NB4 (cell line): ENCODE measurements at places on chromosomes 4 and X.

DNA sequence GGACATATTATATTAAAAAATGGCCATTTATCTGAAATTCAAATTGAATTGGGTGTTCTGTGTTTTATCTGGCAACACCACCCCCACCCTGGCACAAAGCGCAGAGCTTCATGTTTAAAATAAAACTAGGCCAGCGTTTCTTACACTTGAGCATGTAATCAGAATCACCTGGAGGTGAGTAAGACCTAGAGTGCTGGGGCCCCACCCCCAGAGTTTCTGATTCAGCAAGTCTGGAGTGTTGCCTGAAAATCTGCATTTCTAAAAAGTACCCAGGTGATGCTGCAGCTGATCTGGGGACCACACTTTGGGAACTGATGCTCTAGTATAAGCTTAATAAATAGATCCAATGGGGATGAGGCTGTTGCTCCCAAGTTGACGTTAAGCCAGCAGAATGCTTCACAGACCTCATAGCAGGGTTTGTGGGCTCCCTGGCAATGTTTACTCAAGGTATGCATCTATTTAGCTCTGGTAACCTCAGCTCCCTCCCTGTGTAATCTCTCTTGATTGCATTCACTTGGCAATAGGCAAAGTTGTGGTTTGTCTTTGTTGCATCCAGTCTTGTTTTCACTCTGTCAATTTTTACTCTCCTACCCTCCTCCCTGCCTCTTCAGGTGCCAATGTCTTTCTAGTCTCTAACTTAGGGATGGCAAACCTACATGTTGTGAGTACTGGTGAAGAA, 99.8 kb upstream of the TEX13D start:
- DNase-seq, result no peak

- DNase-seq, result no peak
These were observed 21.3 kb downstream of the DMD start for GRCh38 chrX:33190016-33190415.

GRCh38 chr4:150859453-150859852, 155.6 kb downstream of the LRBA start:
- no peak for DNase-seq

DNA sequence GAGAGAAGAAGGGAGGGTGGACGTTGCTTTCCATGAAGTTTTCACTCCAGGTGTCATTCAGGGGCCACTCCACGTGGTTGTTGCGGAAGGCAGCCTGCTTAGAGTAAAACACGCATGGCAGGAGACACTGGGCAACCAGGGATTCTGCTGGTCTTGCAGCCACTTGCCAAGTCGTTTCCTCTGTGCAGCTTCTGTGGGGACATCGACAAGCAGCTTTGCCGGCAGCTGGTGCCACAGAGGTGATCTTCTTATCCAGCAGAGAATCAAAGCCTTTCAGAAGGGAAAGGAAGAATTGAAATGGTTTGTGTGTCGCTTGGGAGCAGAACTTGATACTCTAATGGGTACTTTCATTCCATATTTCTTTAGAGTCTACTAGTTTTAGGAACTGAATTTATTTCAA, 867.1 kb upstream of the TENM3 start:
- no peak for DNase-seq

DNA sequence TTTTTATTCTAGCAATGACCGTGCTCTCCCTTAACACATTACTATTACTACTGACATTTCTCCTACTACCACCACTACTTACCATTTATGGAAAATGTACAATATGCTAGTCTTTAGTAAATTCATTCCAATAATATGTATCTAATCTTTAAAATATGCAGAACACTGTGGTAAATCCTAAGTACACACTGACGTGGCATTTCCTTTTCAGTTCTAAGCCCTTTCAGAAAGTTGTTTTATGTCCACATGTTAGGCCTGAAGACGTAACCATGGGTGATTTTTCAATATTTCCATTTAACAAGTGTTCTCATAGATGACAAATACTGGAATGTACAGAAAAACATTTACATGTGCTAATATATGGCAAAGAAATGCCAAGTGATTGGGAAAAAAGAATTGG, 268.6 kb upstream of the SLIT2 start:
- no peak for DNase-seq

DNA sequence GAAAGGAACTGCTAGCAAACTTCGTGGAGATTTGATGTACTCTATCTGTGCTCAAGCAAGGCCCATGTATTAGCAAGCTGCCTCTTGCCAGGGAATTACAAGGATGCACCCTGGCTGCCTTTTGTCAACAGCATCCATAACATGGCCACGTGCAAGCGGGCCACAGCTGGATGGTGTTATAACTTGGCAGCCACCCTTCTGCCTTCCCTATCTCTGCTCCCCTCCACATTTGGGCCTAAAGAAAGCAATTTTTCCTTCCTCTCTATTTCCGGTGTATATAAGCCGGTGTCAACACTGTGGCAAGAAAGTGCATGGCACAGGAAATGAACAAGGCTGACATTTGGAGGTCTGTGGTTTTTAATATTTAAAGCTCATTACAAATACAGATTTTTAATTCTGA, 94.8 kb downstream of the CLNK start:
- no peak for DNase-seq

DNA sequence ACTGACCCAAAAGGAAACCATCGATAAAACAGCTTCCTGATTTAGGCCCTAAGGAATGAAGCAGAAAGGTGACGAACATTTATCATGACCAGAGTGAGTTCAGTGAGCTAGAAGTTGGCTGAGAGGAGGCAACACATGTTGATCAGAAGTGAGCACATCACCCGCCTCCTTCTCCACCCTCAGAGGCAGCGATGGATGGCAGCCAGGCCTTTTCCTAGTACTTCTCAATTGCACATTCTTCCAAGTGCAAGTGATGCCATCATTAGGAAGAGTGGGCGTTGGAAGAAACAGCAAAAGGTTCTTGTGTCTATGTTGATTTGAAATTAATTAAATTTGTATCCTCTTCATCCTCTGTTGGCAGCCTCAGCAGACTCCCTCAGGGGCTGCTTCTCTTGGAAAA, 51.7 kb downstream of the TMEM154 start:
- no peak for DNase-seq

DNA sequence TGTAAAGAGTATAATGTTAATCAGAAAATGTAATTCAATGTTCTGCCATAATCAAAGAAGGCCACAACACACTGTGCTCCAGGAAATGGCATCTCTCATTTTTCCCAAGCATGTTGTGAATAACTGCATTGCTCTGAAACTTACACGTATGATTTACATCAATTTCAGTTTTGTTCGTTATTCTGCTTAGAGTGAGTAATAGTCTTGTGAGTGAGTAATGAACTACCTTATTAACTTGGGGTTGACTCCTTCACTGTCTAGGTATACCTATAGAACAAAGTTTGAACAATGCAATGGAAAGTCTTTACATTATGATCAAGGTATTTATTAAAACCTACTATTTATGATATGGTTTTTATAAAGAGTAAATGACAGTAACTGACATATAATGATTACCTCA, 17.8 kb upstream of the IBSP start:
- no peak for DNase-seq

- DNase-seq, result no peak
These were observed 89.0 kb downstream of the COMMD8 start for GRCh38 chr4:47374477-47374876.
